Activated CD8-positive, alpha-beta T cell treated with anti-CD3 and anti-CD28 coated beads for 36 hours (primary cell): ENCODE measurements at places on chromosomes 7 and 10. TPM values are rescaled to one million over a fixed set of nuclear protein-coding genes. Genes with fewer than 3 reads are reported as not detected.

GRCh38 chr10:126229686-126230085 lies 158.6 kb downstream of the ADAM12 start:
- DNase-seq: no peak
- H3K36me3 ChIP-seq: no peaks in the 10 kb centered on the region
- no peak overlapping the region for H3K27ac ChIP-seq

DNA sequence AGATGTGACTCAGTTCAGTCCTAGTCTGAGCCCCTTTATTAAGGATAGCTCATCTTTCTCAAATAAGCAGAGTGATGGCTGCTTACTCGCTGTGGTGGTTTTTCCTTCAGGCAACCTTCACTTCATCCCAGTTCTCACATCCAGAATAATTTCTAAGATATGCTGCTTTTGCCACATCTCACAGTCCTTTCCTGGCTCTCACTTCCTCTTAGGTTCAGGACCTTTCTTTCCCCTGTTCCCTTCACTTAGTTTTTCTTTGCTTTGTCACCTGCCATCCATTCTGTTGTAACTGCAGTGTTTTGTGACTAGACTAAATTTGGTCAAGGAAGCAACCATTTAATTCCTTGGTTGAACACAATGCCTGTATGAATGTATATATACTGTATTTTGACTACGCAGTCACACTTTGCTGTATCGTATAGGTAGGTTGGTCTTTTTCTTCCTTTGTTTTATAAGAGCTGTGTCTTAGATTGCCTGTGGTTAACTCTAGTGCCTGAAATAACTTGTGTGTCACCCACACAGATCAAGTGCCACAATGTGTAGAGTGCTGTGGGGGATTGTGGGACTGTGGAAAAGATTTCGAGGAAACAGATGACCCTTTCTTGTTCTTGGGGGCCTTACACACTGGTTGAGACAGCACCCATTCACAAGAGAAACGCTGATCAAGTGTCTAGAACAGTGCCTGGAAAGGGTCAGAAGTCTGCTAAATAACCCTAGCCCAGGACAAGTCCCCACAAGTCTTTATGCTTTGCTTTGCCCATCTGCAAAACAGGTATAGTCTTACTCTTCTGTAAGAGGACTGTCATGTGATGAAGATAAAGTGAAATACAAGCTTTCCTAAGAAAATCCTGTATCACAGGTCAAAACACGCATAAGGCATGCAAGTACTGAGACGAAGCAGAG lies 2.6 kb downstream of the ZNF655 start:
- peak overlapping the region; percentile 85 for H3K27ac ChIP-seq
- H3K36me3 ChIP-seq: peaks cover 61% of the 10 kb centered on the region
- peaks cover 61% of the 10 kb centered on the region for H3K4me1 ChIP-seq
- H3K4me3 ChIP-seq: peak overlapping the region; percentile 99
- no peak for DNase-seq
- no peaks in the 10 kb centered on the region for H3K27me3 ChIP-seq

- no peaks in the 10 kb centered on the region for H3K27me3 ChIP-seq
- no peak overlapping the region for H3K4me3 ChIP-seq
- H3K4me1 ChIP-seq: no peaks in the 10 kb centered on the region
- no peak for DNase-seq
These were observed 156.2 kb upstream of the PTER start for GRCh38 chr10:16280595-16280994.

The PNLIP gene
- total RNA-seq: not detected

The MSMB gene
- not detected for total RNA-seq
